ENCODE measurements at places on chromosomes 2 and 18.

- no peak for DNase-seq
Measured at GRCh38 chr2:240834377-240834975, 14.5 kb upstream of the KIF1A start.

GRCh38 chr18:23204589-23205235, 69.4 kb downstream of the CABLES1 start:
- no peak for DNase-seq

- DNase-seq, result no peak
Measured at GRCh38 chr2:207188626-207189419, 23.1 kb upstream of the KLF7 start.

- no peak for DNase-seq
Measured at GRCh38 chr18:43982582-43982981, 698.1 kb upstream of the SETBP1 start.

- DNase-seq, result no peak
Measured at GRCh38 chr2:238397356-238397755, 29.4 kb upstream of the ASB1 start.

DNA sequence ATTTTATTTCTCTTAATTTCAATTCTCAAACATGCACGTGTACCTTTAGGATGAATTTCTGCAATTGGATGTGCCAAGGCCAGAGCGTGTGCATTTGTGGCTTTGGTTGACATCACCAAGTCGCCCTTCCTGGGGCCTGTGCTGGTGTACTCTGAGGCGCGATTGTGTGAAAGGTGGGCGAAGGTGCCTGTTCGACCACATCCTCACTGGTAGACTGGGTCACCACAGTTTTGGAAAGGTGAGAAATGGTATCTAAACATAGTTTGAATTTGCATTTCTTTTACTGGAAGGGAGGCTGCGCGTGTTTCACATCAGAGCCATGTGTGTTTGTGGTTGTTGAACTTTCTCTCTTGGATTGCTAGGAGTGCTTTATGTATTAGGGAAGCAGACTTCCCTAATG, 89.8 kb downstream of the LDLRAD4 start:
- DNase-seq, result no peak

DNA sequence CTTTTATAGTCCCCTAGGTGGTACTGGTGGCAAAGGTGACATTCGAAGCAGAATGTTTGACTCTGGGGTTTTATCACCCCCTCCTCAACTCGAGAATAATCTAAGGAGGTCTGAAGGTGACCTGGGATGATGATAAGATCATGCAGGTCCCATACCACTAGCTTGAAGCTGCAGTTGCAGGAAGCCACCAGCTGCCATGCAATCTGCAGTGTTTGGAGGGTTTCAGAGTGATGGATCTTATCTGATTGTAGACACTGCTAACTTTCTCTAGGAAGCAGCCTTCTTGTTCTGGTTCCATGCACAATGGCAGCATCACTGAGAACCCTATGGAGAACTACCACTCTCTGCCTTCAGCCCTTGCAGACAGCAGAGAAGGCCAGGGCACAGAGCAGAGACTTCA, 59.4 kb upstream of the LRPPRC start:
- DNase-seq, result no peak

GRCh38 chr2:288758-289361, 969 bp upstream of the ALKAL2 start:
- no peak for DNase-seq

- no peak for DNase-seq
Measured at GRCh38 chr2:195579776-195580555, 77.1 kb upstream of the SLC39A10 start.

DNA sequence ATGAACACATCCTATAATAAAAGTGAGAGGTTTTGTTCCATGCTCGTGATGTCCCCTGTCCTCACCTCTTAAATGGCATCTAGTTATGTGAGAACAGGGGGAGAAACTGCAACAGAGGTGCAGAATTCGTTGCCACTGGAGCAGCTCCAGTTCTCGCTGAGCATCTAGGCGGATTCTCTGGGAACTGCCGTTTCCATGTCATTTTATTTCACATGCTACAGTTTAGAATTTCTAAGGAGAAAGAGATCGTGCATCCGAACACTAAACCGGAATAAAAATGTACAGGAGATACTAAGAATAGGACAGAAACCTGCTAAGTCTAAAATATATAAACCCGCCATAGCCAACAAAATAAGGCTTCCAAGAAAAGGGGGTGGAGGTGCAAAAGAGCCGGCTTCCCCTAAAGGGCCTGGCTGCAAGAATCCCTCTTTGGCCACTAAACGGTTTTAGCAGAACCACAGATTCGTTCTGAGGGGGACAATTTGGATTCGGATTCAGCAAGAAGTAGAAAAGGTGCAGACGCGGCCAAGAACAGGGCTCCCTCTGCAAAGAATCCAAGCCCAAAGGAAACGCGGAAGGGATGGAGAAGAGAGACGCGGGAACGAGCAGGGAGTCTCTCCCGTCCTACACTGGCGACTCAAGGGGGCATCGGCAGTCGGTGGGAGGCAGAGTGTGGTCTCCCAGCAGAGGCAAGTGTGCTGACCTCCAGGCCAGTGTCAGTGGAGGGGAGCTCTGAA, 1.3 kb downstream of the TMEM163 start:
- no peak for DNase-seq

DNA sequence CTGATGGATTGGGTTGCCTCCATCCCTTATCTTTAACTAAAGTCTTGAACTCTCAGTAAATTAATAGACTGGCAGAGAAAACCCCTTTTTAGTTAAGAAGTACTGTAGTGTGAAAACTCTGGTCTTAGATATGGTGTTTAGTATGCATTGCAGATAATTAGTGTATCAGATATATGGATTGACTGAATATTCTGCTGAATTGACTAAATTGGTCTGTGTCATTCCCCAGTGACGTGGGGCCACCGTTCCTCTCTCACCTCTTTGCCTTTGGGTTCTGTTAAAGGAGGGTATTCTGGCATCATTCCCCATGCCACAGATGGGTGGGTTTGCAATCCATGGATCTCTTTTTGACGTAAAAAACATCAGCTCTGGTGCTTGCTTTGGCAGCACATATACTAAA, 67.1 kb upstream of the XPO1 start:
- no peak for DNase-seq

DNA sequence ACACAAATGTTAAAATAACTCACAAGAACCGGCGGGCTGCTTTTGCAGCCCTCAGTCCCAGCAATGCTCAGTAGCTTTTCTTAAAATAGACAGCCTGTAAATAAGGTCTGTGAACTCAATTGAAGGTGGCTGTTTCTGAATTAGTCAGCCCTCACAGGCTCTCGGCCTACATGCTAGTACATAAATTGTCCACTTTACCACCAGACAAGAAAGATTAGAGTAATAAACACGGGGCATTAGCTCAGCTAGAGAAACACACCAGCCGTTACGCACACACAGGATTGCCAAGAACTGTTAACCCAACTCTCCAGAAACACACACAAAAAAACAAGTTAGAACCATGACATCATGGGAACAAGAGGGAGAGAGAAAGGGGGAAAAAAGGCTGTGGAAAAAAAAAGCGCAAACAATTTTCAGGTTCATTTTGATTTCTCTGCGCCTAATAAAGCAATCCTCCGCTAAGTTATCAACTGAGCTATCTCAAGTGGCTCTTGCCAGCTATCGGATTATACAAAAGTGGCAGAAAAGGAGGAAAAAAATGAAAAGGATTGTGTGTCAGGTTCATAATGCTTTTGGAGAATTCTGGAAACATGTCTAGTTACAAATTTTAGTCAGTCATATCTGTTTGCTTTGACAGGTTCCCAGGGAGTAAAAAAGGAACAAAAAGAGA, 89.1 kb downstream of the ZEB2 start:
- no peak for DNase-seq

- peak; percentile 46 for DNase-seq
Measured at GRCh38 chr2:24926602-24927252, 6.7 kb upstream of the ADCY3 start.

- DNase-seq, result no peak
Measured at GRCh38 chr2:229319558-229319957, 48.5 kb upstream of the PID1 start.

DNA sequence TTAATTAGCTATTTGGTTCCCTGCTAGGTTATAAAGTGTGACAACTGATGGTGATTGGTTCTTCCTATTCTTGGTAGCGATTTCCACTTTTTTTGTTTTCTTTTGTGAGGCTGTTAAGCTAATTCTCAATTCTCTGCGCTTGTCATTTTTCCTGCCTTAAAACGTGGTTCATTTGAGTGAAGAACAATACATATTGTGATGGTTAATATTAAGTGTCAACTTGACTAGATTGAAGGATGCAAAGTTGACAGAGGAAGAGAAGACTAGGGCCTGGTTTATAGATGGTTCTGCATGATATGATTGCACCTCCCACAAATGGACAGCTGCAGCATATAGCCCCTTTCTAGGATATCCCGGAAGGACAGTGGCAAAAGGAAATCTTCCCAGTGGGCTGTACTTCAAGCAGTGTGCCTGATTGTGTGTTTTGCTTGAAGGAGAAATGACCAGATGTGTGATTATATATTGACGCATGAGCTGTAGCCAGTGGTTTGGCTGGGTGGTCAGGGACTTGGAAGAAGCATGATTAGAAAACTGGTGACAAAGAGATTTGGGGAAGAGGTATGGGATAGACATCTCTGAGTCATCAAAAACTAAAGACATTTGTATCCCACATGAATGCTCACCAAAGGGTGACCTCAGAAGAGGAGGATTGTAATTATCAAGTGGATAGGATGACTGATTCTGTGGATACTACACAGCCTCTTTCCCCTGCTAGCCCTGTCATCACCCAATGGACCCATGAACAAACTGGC, 39.4 kb upstream of the ZNF804A start:
- DNase-seq, result no peak

- DNase-seq, result no peak
Measured at GRCh38 chr2:95296880-95297487, at the start of gene KCNIP3. Gene KCNIP3, plus strand, starts transcription at chr2:95297347. Its CDS starts 92 bp downstream, at chr2:95297439.

All from stimulated activated CD4-positive, alpha-beta T cell treated with anti-CD3 and anti-CD28 coated beads, Interleukin-12 subunit alpha, Interleukin-12 subunit beta, amount 100 ng/mL, for 4 hours (primary cell).